ENCODE measurements at places on chromosomes 16 and 17.

DNA sequence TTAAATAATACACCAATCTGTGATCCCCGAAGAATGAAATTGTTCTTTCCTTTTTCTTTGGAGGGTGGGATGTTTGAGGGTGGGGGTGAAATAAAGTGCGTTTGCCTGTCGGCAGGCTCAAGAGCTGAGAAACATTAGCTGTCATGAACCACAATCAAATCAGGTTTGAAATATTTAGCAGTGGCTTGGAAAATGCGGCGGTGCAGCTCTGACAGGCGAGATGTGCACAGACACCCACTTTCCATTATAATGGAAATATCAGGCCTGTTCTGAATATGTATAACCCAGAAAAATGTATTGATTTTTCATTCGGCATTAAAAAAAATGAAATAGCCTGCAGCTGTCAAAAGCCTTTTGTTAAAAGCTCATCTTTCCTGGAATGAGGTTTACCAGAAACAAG, 212.8 kb downstream of the ZFHX3 start:
- no peaks in the 10 kb centered on the region for H3K27me3 ChIP-seq
- no peak overlapping the region for H3K4me3 ChIP-seq
- DNase-seq = no peak
- H3K36me3 ChIP-seq = no peaks in the 10 kb centered on the region
- H3K27ac ChIP-seq = no peak overlapping the region

DNA sequence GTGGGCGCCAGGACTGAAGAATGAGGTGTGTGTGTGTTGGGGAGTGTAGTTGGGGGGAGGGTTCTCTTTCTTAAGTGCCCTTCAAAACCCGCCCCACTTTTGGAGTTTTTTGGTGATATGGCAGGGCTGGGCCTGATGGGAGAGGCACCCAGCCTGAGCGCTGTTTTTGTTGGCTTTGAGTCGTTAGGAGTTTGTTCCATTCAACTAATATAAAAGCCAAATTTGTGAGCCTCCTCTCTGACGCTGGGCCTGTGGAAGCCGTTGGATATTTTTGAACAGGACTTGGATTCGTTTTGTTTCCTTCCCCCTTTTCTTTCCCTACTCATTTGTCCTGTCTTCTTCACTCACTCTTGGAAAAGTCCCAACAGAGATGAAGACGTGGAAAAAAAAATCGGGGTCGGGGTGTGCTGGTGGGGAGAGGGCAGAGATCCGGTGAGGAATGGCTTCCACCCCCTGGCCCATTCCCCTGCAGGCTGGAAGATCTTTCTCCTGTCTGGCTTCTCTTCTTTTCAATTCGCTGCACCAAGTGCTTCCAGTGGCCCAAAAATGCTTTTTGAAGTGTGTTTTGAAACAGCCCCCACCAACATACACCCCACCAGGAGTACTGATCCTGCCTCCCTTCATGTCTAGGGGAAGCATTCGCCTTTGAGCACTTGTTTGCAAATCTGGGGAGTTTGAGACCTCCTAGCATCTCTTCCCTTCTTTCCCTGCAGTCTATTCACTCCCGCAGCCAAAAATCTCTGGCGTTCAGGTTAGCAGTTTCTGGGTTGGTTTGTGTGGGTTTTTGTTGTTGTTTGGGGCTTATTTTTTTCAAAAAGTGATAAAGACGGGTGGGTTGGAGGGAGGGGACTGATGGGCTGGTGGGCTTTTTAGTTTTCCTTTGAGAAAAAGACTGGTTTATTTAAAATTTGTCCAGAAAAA, 2.6 kb downstream of the FZD2 start:
- peaks cover 40% of the 10 kb centered on the region for H3K27me3 ChIP-seq
- no peak overlapping the region for H3K27ac ChIP-seq
- peaks cover 7% of the 10 kb centered on the region for H3K4me1 ChIP-seq
- no peak for DNase-seq
- H3K36me3 ChIP-seq = no peaks in the 10 kb centered on the region

DNA sequence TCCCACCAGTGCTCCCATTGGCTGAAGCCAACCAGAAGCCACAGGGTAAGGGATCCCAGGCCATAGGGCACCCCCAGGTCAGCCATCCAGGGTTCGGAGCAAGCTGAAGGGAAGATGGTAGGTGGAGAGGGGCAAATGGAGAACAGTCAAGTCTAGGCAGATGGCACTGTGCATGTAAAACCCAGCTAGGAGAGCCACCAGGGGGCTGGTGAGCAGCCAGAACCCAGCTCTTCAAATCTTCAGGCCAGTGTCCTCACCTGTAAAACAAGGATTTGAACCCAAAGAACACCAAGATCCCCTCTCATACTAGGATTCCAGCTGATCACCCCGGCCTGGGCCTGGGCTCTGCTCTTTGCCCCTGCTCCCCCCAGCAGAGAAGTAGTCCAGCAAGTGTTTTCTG, 43.5 kb downstream of the GINS3 start:
- H3K4me1 ChIP-seq = no peaks in the 10 kb centered on the region
- no peak for DNase-seq
- H3K27me3 ChIP-seq = no peaks in the 10 kb centered on the region
- H3K27ac ChIP-seq = no peak overlapping the region
- no peak overlapping the region for H3K4me3 ChIP-seq

- H3K27me3 ChIP-seq = no peaks in the 10 kb centered on the region
- no peaks in the 10 kb centered on the region for H3K4me1 ChIP-seq
- no peaks in the 10 kb centered on the region for H3K36me3 ChIP-seq
Observed at GRCh38 chr17:9890124-9890523, 14.9 kb downstream of the RCVRN start.

DNA sequence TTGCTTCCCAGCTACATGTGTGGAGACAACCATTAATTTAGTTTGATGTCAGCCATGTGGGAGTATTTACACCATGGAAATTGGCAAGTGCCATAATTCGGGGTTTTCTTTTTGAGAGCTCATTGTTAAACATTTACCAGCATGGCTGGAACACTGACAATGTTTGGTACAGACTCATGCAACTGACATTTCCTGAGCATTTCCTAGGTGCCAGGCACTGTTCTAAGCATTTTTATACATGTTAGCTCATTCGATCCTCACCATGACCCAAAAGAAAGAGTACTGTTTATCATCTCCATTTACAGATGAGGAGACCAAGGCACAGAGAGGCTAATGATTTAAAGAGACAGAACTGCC, 86.9 kb downstream of the FOXL1 start:
- H3K4me1 ChIP-seq = peaks cover 60% of the 10 kb centered on the region
- no peak overlapping the region for H3K4me3 ChIP-seq
- H3K27me3 ChIP-seq = no peaks in the 10 kb centered on the region
- H3K36me3 ChIP-seq = no peaks in the 10 kb centered on the region
- H3K27ac ChIP-seq = peak overlapping the region; percentile 95
- no peak for DNase-seq

- no peaks in the 10 kb centered on the region for H3K4me1 ChIP-seq
- DNase-seq = no peak
- no peaks in the 10 kb centered on the region for H3K27me3 ChIP-seq
- peaks cover 18% of the 10 kb centered on the region for H3K36me3 ChIP-seq
Observed at GRCh38 chr16:89733322-89733721, 12.0 kb downstream of the ZNF276 start.

GRCh38 chr17:78034429-78035091, 76.1 kb downstream of the TNRC6C start:
- peaks cover 2% of the 10 kb centered on the region for H3K36me3 ChIP-seq
- no peaks in the 10 kb centered on the region for H3K27me3 ChIP-seq
- peaks cover 12% of the 10 kb centered on the region for H3K4me1 ChIP-seq
- peak; percentile 65 for DNase-seq

- no peak for DNase-seq
- H3K4me1 ChIP-seq = no peaks in the 10 kb centered on the region
- H3K27me3 ChIP-seq = no peaks in the 10 kb centered on the region
- no peaks in the 10 kb centered on the region for H3K36me3 ChIP-seq
- no peak overlapping the region for H3K27ac ChIP-seq
Observed at GRCh38 chr16:27293343-27293742, 20.4 kb upstream of the IL4R start.

DNA sequence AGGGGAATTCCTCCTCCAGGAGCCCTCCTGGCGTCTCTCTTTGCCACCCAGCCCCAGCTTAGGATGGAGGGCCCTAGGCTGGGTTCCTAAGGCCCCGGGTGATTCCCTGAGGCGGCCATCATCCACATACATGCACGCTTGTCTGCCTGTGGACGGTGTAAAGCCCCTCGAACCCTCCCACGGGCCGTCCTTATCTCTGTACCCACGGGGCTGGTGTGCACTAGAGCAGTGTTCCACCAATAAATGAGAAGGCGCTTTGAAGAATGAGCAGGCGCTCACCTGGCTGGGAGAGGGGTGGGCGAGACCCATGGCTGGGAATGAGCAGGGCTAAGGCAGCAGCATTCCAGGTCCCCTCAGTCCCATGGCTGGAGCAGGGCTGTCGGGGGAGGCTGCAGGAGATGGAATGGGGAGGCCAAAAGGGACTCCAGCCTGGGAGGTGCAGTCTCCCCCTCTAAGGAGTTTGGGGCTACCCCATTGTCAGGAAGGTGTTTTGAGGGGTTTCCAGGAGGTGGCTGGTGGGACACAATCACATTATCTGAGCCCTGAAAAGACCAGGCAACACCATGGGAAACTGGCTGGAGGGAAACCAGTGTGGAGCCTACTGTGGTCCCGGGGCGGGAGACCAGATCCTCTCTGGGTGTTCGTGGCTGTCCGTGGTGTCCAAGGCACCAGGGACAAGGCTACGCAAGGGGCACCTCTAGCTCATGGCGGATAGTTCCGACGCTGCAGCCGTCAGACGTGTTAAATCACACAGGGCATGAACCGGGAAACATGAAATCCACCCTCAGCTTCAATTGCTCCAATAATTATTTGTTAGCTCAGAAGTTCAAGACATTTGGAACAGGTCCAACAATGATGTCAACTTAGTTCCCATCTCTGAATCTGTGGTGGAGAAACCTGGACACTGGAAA, 87.5 kb upstream of the DNAH17 start:
- H3K4me1 ChIP-seq = peaks cover 24% of the 10 kb centered on the region
- peaks cover 7% of the 10 kb centered on the region for H3K27me3 ChIP-seq
- no peaks in the 10 kb centered on the region for H3K36me3 ChIP-seq
- DNase-seq = peak; percentile 73
- H3K4me3 ChIP-seq = no peak overlapping the region

- H3K27ac ChIP-seq = no peak overlapping the region
- no peak overlapping the region for H3K4me3 ChIP-seq
- H3K27me3 ChIP-seq = peaks cover 39% of the 10 kb centered on the region
- H3K4me1 ChIP-seq = no peaks in the 10 kb centered on the region
- H3K36me3 ChIP-seq = no peaks in the 10 kb centered on the region
Observed at GRCh38 chr16:2199095-2199494, 2.7 kb upstream of the CASKIN1 start.

- no peak for DNase-seq
- H3K27me3 ChIP-seq = no peaks in the 10 kb centered on the region
- no peak overlapping the region for H3K4me3 ChIP-seq
- no peak overlapping the region for H3K27ac ChIP-seq
- H3K4me1 ChIP-seq = peaks cover 20% of the 10 kb centered on the region
Observed at GRCh38 chr17:80887639-80888175, 103.9 kb upstream of the CHMP6 start.

DNA sequence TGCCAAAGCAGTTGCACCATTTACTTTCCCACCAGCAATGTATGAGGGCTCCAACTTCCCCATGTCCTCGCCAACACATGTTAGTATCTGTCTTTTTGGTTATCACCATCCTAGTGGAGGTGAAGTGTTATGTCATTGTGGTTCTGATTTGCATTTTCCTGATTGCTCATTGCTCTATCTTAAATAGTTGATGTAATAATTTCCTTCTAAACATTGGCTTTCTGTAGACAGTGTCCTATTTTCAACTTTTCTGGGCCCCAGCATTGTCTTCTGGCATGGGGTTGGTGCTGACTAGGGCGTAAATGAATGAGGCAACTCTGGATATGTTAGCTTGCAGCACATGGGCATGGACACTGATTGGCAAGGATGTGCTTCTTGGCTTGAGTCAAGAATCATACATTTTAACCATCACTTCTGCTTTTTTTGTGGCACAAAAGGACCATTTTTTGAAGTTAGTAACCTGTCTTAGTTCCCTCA, 25.1 kb downstream of the PLCG2 start:
- no peaks in the 10 kb centered on the region for H3K4me1 ChIP-seq
- H3K27me3 ChIP-seq = no peaks in the 10 kb centered on the region
- H3K4me3 ChIP-seq = no peak overlapping the region
- no peak for DNase-seq
- H3K27ac ChIP-seq = no peak overlapping the region

GRCh38 chr17:65677932-65678331, 116.5 kb upstream of the AXIN2 start:
- no peak for DNase-seq
- H3K4me1 ChIP-seq = no peaks in the 10 kb centered on the region
- H3K36me3 ChIP-seq = no peaks in the 10 kb centered on the region
- H3K27me3 ChIP-seq = no peaks in the 10 kb centered on the region
- no peak overlapping the region for H3K27ac ChIP-seq

GRCh38 chr16:88911136-88911945, 44.9 kb upstream of the PABPN1L start:
- no peak overlapping the region for H3K4me3 ChIP-seq
- no peak overlapping the region for H3K27ac ChIP-seq
- H3K36me3 ChIP-seq = no peaks in the 10 kb centered on the region

GRCh38 chr16:25031132-25031440, 15.9 kb upstream of the ARHGAP17 start:
- no peak overlapping the region for H3K4me3 ChIP-seq
- H3K27me3 ChIP-seq = no peaks in the 10 kb centered on the region
- no peaks in the 10 kb centered on the region for H3K36me3 ChIP-seq

GRCh38 chr17:1931844-1932579, 93.1 kb downstream of the RTN4RL1 start:
- H3K27ac ChIP-seq = no peak overlapping the region
- H3K4me3 ChIP-seq = no peak overlapping the region
- H3K36me3 ChIP-seq = no peaks in the 10 kb centered on the region
- no peak for DNase-seq
- H3K27me3 ChIP-seq = no peaks in the 10 kb centered on the region

GRCh38 chr17:47663912-47664623, 14.3 kb downstream of the KPNB1 start:
- DNase-seq = peak; percentile 80
- H3K36me3 ChIP-seq = peaks cover 59% of the 10 kb centered on the region
- H3K27me3 ChIP-seq = no peaks in the 10 kb centered on the region

- H3K27me3 ChIP-seq = peaks cover 1% of the 10 kb centered on the region
- no peaks in the 10 kb centered on the region for H3K36me3 ChIP-seq
- H3K4me1 ChIP-seq = no peaks in the 10 kb centered on the region
- no peak for DNase-seq
- H3K4me3 ChIP-seq = no peak overlapping the region
Observed at GRCh38 chr17:40621578-40621977, 26.0 kb downstream of the SMARCE1 start.

GRCh38 chr16:239948-240277, 5.3 kb downstream of the FAM234A start:
- no peak overlapping the region for H3K27ac ChIP-seq
- H3K36me3 ChIP-seq = no peaks in the 10 kb centered on the region
- H3K4me3 ChIP-seq = no peak overlapping the region
- no peaks in the 10 kb centered on the region for H3K27me3 ChIP-seq
- no peak for DNase-seq

DNA sequence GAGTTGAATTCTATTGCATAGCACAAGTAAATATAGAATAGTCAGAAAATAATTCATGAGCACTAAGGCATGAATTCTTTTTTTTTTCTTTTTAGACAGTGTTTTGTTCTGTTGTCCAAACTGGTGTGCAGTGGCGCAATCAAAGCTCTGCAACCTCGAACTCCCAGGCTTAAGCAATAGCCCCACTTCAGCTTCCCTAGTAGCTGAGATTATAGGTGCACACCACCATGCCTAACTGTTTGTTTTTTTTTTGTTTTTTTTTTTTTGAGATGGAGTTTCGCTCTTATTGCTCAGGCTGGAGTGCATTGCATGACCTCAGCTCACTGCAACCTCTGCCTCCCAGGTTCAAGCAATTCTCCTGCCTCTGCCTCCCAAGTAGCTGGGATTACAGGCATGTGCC, 16.6 kb downstream of the TUBD1 start:
- H3K27ac ChIP-seq = no peak overlapping the region
- H3K27me3 ChIP-seq = no peaks in the 10 kb centered on the region
- DNase-seq = no peak

- no peaks in the 10 kb centered on the region for H3K36me3 ChIP-seq
- DNase-seq = no peak
- H3K4me3 ChIP-seq = no peak overlapping the region
- no peaks in the 10 kb centered on the region for H3K4me1 ChIP-seq
Observed at GRCh38 chr16:10154389-10154788, 27.8 kb downstream of the GRIN2A start.
